ENCODE measurements at places on chromosomes 3 and 15.

DNA sequence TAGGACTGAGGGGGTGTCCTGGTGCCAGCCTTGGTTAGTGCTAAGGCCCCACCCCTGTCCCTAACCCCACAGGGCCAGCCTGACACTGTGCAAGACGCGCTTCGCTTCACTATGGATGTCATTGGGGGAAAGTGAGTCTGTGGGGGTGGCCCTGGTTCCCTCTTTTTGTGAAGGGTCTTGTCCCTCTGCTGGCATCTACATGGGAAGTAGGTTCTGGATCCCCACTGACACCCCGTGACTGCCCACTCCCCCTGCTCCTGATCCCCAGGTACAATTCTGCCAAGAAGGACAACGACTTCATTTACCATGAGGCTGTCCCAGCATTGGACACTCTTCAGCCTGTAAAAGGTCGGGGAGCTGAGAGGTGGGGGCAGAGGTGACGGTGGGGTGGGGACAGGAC, 26.4 kb downstream of the PTPN23 start:
- no peak for DNase-seq

GRCh38 chr3:197076415-197076814, 46.8 kb upstream of the MELTF start:
- no peak for DNase-seq

- no peak for DNase-seq
Observed at GRCh38 chr3:144403040-144403457, 431.4 kb downstream of the DIPK2A start.

DNA sequence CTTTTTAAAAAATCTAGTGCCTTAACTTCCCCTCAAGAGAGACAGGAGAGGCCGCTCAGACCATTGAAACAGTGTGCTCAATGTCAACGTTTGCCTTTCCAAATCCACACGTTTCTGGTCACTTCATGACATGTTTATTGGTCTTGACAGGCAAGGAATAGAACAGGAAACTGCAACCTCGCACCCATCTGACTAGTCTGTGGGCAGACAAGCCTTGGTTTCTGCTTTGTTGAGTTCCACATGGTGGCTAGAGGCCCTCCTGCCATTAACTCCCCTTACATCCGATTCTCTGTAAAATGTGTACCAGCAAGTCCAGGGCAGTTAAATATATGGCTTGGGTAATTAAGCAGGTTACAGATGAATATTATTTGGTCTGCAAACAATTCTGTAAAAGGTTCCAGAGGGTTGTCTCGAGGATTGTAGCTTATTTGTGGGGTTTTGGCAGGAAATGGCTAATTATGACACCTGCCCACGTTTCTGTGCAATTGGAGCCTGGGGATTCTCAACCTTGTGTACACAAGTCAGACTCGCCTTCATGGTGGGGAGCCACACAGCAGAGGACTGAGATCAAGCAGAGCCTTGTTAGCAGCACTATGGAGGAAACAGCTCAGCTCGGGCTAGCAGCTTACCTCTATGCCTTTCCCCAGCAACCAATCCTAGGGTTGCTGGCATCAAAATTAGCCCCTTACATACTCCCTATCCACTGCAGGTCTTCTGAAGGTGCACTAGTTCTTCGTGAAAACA, 317.5 kb upstream of the IGF1R start:
- DNase-seq = no peak

- DNase-seq = no peak
Observed at GRCh38 chr15:45180201-45180600, 7.6 kb downstream of the SHF start.

- DNase-seq = no peak
Observed at GRCh38 chr3:98501270-98501669, 3.8 kb downstream of the OR5K2 start.

- DNase-seq = no peak
Observed at GRCh38 chr15:63968122-63968524, 78.2 kb downstream of the DAPK2 start.

DNA sequence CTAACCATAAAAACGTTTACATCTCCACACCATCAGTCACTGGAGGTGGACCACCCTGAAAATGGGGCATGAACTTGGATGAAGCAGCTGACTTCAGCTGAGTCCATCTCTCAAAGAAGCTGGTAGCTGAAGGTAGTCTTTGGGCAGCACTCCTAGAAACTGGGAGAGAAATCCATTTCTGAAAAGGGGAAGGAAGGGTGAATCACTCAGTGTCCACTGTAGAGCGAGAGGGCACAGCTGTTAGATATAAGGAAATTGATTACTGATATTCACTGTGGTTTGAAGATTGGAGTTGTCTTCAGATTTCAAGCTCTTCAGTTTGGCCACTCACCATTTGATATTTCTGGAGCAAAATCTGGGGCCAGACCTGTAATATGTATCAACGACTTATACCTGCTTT, 499.0 kb upstream of the UBE2E2 start:
- DNase-seq = no peak

DNA sequence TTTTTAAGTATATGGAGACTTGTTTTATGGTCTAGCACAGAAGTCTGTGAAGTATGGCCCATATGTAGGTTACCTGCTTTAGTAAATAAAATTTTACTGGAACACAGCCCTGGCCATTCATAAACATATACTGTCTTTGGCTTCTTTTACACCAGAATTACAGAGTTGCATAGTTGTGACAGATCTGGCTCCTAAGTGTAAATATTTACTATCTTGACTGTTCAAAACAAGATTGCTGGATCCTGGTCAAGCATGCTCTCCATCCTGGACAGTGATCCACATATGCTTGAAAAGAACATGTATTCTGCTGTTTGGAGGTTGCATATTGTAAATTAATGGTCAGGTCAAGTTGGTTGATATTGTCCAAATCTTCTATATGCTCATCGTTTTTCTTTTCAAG, 57.9 kb downstream of the STT3B start:
- DNase-seq = no peak

- DNase-seq = peak; percentile 32
Observed at GRCh38 chr3:169085827-169086226, 577.7 kb downstream of the MECOM start.

DNA sequence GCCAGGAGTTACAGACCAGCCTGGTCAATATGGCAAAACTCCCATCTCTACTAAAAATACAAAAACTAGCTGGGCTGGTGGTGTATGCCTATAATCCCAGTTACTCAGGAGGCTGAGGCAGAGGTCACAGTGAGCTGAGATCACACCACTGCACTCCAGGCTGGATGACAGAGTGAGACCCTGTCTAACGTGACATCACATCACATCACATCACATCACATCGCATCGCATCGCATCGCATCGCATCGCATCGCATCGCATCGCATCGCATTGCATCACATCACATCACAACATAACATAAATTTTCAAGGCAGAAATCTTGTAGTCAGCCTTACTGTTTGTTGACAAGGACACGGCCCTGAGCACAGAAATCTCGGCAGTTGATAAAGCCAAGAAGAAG, 44.4 kb downstream of the RBM6 start:
- DNase-seq = no peak

DNA sequence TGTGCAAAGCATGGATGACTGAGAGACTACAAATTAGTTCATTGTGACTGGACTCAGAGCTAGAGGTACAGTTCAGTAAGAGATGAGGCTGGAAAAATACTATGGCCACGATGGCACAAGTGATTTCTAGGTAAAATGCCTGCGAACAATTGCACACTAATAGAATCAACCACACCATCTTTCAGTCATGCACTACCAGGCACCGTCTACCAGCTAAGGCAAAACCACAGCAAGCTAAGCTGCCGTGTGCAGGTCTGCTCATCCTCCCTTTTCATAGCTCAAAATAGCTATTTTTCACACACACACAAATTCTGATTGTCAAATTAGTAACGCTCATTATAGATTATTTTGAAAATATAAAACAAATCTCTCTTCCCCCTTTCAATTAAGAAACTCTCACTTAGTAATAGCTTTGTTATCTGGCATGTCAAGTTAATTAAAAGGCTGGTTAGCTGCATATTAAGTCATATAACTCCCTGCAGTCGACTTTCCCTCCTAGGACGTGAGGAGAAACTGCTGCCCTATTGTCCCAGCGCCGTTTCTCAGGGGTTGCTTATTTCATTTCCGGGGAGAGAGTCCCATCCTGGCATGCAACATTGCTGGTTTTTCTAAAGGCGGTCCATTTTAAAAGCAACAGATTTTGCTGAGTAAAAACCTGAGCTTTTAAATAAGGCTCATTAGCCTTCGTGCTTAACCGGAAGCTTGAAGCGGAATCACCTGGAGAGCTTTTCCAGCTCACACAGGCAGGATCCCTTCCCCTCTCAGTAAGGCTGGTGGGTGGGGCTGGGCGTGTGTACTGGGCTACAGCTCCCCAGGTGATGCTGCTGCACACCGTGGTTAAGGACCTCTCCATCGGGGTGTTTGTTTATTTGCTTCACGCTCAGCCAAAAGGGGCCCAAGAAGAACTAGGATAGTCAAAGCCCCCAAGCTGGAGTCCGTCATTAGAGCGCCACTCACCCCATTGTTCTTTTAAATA, 16.9 kb upstream of the MEX3B start:
- no peak for DNase-seq

- DNase-seq = peak; percentile 48
Observed at GRCh38 chr3:23810343-23811184, 4.8 kb downstream of the UBE2E1 start.

Measured in lung (tissue), 17 donors.